ENCODE measurements at places on chromosomes 3 and 15.
A peak's percentile ranks its signal among the peaks of the same experiment; 100 is the strongest.

DNA sequence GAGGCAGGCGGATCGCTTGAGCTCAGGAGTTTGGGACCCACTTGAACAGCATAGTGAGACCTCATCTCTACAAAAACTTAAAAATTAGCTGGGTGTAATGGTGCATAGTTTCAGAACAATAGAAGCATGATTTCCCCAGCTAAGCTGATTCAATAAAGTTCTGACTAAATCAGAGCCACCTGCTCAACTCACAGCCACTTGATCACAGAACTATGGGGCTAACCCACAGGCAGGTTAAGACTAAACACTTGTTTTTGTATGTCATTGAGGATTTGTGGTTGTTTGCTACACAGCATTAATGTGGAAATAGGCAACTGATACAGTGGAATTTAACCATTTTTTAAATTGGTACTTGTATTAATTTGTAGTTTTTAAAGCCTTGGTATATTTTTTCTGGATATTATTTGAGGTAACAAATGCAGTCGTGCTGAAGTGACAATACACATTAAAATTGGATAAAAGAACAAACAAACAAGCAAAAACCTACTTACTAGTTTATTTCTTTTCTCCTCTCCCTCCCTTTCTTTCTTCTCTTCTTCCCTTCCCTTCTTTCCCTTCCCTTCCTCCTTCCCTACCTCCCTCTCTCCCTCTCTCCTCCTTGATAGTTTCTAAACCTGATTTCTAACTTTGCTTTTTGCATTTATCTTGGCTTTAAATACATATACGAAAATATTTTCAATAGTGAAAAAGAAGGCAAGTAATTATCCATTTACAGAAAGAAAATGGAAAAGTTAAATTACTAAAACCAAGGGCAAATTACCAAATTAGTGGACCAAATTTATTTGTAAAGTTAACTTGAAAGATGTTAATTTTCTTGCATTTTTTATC is 32.1 kb downstream of the OXSM start:
- DNase-seq: no peak

DNA sequence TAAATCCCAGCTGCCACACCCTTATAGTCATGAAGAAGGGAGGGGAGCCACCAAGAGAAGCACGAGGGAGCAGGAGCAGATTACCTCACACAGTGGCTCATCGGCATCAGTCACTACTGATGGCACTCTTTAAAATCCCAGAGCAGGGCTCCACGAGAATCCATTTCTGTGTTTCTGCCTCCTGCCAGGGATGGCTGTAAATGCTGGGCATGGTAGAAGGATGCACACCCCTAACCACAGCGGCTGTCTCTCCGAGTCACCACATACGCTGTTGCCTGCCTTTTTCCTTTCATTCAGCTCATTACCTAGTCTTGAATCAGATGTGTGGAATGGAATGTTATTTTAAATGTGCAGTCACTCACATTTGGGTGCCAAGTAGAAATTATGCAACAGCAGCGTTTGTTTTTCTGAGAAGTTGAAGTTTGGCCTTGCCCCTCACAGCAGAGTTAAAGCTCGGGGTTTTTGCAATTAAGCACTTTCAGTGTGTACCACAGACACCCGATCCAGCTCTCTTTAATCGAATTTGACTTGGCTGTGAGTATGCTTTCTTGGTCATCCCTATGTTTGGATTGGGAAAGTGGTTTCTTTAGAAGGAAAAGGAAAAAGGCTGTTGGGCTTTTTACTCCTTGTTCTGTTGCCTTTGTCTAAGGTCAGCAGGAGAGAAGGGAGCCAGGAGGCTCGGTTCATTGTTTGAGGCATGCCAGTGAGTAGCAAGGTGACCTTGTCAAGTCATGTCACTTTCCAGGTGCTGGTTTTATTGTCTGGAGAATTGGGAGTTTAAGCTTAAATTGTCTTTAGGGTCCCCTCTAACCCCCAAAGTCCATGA is 284.2 kb upstream of the TPM1 start:
- no peak for DNase-seq

DNA sequence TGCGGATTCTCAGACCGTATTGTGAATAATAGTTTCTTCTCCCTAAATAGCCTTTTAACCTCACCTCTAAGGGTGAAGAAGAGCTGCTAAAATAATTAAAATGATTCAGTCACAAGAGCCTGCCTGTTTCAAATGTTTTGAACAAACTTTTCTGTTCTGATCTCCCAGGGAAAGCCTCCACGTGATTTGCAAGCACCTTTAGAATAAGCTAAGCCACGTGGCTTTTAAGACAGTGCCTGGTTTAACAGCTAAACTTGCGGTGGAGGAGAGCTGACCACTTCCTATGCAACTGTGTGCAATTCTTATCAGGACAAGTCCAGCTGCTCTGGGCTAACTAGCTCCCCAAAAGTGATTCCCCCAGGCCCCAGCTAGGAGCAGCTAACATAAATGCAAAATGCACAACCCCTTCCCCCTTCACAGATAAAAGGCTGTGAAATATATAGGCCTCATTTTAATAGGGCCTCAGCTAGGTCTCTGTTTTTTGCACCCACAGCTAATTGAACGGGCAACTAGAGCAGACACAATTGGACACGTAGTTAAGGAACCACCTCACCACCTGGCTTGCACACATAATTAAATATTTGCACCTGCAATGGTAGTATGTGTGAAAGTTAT is 401.2 kb upstream of the NR2F2 start:
- DNase-seq: no peak

DNA sequence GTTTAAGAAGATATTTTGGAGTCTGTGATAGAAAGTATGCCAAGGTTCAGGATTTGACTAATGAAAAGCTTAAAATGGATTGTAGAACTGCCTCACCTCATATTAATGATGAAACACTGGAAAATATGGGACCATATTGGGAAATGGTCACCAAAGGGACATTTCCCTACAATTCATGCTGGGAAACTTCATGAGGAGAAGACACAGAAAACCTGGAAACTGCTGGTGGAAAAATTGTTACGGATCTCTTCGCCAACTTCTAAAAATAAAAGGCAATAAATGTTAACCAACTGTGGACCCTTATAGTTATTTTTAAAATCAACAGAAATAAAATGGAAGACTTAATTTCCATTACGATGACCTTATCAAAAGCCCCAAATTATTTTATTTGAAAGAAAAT is 97.6 kb upstream of the FRMD4B start:
- DNase-seq: no peak

- DNase-seq: no peak
Measured at GRCh38 chr3:176977331-176977730, 220.0 kb downstream of the TBL1XR1 start.

DNA sequence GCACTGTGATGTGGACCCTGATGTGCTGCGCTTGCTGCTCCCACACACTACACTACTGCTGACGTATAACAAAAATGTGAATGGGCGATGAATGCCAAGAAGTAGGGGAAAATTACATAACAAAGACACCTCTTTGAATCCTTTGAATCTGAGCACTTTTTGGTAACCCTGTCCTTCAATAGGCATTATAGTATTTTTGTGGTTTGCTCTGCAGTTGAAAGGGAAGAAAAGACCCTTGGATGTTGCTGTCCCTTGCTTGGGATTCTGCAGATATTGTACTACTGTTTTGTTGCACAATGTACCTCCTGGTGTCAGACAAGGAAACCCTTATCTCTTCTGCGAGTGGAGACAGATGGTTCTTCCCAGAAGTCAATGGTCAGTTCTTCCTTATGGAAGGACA is 124.8 kb upstream of the UBE3A start:
- DNase-seq: no peak

- no peak for DNase-seq
Measured at GRCh38 chr15:75171408-75171807, 30.3 kb upstream of the C15orf39 start.

- no peak for DNase-seq
Measured at GRCh38 chr15:64979252-64979710, 10.4 kb downstream of the SPG21 start.

GRCh38 chr3:66885326-66886000 is 112.6 kb upstream of the KBTBD8 start:
- no peak for DNase-seq

GRCh38 chr15:69315402-69316110 is 16.8 kb downstream of the PAQR5 start:
- DNase-seq: no peak

GRCh38 chr15:72511536-72511935 is 37.4 kb downstream of the ARIH1 start:
- DNase-seq: no peak

DNA sequence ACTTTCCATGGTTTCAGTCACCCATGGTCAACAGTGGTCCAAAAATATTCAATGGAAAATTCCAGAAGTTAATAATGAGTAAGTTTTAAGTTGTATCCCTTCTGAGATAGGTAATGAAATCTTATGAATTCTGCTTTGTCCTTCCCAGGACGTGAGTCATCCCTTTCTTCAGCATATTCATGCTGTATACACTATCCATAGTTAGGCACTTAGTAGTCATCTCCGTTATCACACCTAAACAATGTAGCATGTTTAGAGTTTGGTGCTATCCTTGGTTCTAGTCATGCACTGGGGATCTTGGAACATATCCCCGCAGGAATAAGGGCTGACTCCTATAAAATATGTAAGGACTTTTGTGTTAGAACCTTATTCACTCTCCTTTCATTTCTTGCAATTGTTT is 153.2 kb downstream of the UNC13C start:
- no peak for DNase-seq

- no peak for DNase-seq
Measured at GRCh38 chr15:40891810-40892446, 2.3 kb upstream of the VPS18 start.

- DNase-seq: no peak
Measured at GRCh38 chr3:132625613-132626012, 28.5 kb downstream of the ACKR4 start.

DNA sequence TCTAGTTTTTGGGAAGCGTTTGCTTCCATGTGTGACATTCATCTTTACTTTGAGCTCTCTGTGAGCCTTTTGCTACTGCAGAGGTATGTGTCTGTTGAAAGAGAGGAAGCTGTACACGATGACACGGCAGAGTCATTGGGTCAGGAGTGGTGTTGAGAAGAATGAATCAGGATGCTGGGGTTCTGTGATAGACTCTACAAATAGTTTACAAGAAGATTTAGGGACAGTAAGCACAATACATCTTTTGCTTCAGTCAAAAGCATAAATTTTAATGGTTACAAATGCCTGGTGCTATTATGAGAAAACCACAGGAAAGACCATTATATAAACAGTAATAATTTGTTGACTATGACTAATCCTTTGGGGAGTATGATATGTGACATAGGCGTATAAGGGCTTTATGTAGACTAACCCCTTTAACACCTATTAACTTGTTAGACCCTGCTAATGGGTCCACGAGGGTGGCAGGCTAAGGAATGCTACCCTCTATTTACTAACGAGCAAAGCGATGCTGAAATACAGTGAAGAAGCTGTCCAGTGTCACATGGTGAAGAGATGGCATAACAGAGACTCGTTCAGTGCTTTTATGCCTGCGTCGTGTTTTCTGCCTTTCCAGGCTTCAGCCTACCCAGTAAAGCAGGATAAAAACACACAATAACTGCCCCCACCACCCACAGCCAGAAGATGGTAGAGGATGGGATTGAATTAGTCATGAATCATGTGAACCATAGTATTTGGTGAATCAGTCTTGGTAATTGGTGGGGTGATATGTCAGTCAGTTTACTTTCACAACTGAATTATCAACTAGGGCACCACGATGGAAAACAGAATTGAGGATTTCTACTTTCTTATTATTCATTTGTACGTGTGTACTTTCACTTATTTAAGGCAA is 118.8 kb downstream of the LPP start:
- DNase-seq: no peak

- DNase-seq: no peak
Measured at GRCh38 chr15:58146749-58147148, 8.6 kb downstream of the AQP9 start.

DNA sequence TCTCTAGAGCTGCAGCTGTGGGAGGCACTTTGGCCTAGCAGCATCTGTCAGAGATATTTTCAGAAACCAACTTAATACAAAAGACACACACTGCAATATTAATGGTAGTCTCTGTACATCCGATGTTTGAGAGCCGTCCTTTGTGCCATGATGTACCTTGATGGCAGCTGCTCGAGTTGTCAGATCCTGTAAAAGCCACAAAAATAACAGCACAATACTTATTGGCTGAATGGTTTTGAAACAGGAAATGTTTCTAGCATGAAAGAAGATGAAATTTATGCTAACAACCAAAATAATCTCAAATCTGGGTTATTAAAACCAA is 445.5 kb upstream of the TBL1XR1 start:
- DNase-seq: no peak

GRCh38 chr3:49653621-49654020 is 20.5 kb upstream of the APEH start:
- DNase-seq: no peak

DNA sequence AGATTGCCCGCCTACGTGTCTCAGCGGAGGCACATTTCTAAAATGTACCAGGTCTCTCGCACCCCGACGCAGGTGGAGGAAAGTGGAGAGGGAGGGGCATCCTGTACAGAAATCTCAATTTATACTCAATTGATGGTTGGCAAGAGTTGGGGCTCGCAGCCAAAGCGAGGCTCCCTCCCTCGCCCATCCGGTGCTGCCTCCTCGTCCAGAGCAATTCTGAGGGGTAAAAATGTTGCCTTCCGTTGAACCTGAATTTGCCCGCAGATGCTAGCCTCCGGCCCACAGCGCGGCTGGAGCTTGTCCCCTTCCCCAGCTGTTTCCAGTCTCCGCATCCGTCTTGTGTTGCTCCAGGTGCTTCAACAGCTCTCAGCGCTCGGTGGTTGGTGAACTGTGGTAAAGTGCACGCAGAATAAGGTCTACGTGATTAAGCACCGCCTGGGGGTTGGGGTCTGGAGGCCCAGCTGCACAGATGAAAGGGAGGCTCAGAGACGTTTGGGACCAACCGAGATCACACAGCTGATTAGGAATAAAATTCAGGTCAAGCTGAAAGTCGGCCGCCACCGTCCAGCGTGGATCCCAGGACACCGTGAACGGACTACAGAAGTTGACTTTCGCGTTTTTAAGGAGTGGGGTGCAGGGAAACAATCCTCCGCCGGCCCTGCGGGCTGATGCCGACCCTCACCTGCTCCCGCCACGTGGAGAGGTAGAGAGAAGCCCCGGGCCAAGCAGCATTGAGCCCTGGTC is 846 bp upstream of the POLG start:
- DNase-seq: peak; percentile 41

GRCh38 chr15:31195871-31196270 is 94.3 kb upstream of the TRPM1 start:
- no peak for DNase-seq

GRCh38 chr3:152346058-152346457 is 77.3 kb downstream of the MBNL1 start:
- DNase-seq: no peak

GRCh38 chr3:15427981-15428380 is 583 bp downstream of the EAF1 start:
- DNase-seq: no peak

DNA sequence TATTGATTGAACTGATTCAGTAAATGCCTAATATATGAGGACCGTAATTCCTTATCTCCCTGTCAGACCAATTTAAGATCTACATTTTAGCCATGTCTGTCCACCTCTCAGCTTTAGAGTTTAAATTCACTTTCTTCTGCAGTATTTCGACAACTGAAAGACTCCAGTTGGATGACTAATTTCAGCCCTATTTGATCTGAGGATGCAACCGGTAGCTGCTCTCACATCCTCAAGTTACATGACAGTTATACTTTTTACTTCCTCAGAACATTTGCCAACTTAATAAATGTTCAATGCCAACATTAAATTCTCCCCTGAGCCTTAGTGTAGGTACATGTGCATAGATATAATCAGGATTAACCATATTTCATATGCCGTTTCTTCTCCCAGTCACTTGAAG is 2.5 kb upstream of the HHLA2 start:
- no peak for DNase-seq
